ENCODE measurements at places on chromosomes 3 and 15. TPM values are rescaled to one million over a fixed set of nuclear protein-coding genes. Genes with fewer than 3 reads are reported as not detected.

CCDC39 gene
- not detected for total RNA-seq

PCSK6 gene
- 1.4 TPM for total RNA-seq

ADAMTS17 gene
- 7.3 TPM for total RNA-seq

GALNT15 gene
- not detected for total RNA-seq

LRRC15 gene
- total RNA-seq: not detected

GPR149 gene
- total RNA-seq: not detected

ITGA11 gene
- total RNA-seq: 0.61 TPM

NPRL2 gene
- 55.8 TPM for total RNA-seq

Data from activated naive CD8-positive, alpha-beta T cell treated with anti-CD3 and anti-CD28 coated beads, Interleukin-2, amount 10 ng/mL, durations not matched to agents 7 days and 5 days (primary cell).